ENCODE measurements at places on chromosomes 16 and 17.

GRCh38 chr17:48728232-48729231, at the start of gene HOXB13:
Gene HOXB13 (minus strand): TSS chr17:48728750. CDS start chr17:48728593, 157 bp downstream.
- DNase-seq = no peak

GRCh38 chr16:24609740-24610415, 70.5 kb downstream of the RBBP6 start:
- peak; percentile 9 for DNase-seq

- DNase-seq = no peak
Measured at GRCh38 chr16:19294156-19294649, 8.7 kb downstream of the CLEC19A start.

- peak; percentile 43 for DNase-seq
Measured at GRCh38 chr17:82257473-82257872, 16.0 kb downstream of the CSNK1D start.

DNA sequence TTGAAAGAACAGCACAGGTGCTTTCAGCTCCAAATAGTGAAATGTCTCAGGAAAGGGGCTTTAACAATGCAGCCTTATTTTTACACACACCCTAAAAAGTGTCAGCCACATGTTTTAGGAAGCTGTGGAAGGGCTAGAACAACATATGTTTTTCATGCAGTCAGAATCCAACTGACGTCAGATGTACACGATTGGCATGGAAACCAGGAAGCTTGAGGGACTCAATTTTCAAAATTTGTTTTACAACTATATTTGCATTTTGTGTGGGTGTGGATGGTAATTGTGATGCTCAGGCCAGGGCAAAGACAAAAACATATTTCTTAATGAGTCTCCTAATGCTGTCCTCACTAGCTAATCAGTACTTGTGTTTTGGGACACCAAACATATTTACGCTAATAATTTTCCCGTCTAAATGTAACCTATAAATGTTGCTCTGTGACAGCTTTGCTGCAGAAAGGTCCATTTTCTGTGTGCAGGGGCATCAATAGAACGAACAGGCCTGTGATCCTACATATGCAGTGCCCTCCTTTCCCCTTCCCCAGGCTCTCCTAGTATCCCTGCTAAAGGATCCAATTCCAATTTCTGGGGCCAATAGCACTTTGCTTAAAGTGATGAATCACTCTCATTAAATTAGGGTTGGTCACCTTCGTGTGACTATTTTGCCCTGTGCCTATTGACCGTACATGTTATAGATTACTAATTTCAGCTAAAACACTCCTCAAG, 434.0 kb upstream of the CDH5 start:
- DNase-seq = no peak

Measured in hematopoietic multipotent progenitor cell (in vitro differentiated cells).